ENCODE measurements at places on chromosomes 11 and 22.

DNA sequence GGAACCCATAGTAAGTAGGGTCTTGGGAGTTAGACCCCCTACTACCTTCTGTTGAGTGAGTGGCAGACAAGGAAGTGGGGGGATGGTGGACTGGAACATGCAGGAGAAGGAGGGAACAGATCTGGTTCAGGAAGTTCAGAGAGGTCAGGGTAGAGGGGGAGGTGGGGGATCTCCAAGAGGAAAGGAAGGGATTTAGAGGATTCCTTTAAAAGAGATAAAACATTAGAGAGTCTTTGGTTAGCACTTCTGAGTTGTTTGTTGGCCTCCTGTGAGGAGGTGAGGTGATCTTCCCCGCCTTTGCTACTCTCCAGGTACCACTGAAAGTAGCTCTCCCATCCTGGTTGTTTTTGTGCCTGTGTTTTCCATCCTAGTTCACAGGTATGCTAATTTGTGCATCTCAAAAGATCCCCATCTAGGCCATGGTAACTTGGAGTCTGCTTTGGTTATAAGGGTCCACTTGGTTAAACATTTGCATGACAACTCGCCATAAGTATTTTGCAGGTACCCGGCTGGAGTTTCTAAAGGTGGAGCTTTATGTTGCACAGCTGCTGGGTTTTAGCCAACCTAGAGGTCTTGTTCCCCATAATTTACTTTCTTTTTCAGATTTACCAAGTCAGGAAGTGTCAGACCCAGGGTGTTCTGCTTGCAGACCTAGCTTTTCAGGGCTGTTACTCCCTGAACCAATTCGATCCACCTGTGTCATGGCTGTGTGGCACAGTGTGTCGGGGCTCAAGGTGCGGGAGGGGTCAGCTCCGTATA, 79.3 kb upstream of the SORL1 start:
- DNase-seq = no peak

GRCh38 chr11:9103542-9104276, 12.3 kb upstream of the SCUBE2 start:
- no peak for DNase-seq

DNA sequence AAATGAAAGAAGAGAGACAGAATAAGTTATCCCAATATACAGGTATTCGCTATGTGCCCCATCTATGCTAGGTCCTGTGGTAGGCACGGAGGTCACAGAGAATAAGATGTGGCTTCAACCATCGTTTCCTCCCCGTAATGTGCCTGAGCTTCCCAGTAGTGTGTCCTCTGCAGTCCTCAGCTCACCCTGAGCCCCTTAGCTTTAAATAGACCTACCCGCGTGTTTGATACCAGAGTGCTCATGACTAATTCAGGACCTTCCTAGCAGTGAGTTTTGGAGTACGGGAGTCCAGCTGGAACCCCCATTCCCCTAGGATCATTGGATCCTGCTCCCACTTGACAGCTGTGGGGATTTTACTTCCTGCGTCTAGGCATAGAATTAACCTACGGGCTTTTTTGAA, 37.5 kb upstream of the SYN3 start:
- DNase-seq = no peak

GRCh38 chr11:121467965-121468364, 15.2 kb upstream of the SORL1-AS1 start:
- DNase-seq = no peak

DNA sequence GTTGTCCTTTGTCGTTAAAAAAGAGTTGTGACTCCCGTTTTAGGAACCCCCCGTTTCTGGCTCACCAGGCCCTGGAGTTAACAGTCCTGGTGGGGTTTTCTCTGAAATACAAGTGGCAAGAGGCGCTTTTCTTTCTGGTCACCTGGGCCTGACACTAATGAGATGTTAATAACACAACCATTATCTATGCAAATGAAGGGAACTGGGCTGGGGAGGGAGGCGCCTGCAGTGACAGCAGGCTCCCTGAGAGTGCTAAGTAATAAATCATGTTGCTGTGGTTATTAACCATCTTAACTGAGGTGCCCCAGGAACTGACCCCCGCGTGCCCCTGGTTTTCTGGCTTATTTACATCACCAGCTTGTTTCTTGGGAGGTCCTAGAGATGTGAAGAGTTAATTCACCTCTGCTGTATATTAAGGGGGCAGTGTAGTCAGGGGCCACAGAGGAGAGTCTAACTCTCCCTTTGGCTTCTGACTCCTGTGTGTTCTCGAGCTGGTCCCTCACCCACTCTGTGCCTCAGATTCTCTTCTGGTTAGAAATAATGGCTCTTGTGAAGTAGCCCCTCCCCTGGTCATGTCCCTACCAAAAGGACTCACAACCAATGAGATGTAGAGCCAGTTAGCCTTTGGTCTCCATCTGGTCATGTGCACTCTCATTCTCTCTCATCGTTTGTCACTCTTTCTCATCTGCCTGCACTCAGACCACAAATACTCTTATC, 276.6 kb upstream of the CADM1 start:
- DNase-seq = no peak

DNA sequence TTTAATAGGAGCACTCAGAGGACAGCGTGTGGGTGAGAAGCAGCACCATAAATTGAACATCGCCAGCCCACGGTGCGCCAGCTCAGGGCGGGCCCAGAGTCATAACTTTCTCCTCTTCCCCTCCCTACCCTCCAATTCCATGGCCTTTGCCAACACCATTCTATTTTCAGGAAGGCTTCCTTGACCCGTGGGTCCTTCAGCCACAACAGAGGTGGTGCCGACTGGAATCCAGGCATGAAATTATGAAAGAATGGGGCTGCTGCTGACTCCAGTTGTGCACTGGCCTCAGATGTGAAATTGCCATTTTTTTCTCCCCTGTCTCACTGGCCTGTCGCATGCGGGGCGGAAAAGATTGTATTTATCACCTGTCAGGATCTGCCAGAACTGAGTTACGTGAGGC, 345.9 kb downstream of the MIAT start:
- DNase-seq = no peak

- DNase-seq = no peak
Measured at GRCh38 chr11:2249189-2249916, 21.0 kb downstream of the ASCL2 start.

All from hematopoietic multipotent progenitor cell treated with erythropoietin and hydrocortisone succinate and interleukin-3 and kit ligand, for 8 days (in vitro differentiated cells).